SK-N-DZ (cell line): ENCODE measurements at places on chromosomes 4 and X.

- DNase-seq = no peak
Measured at GRCh38 chrX:11585174-11585573, 80.5 kb downstream of the ARHGAP6 start.

GRCh38 chr4:61666244-61666643, 466.1 kb downstream of the ADGRL3 start:
- no peak for DNase-seq

GRCh38 chr4:76278583-76278982, 27.1 kb downstream of the FAM47E start:
- DNase-seq = no peak

DNA sequence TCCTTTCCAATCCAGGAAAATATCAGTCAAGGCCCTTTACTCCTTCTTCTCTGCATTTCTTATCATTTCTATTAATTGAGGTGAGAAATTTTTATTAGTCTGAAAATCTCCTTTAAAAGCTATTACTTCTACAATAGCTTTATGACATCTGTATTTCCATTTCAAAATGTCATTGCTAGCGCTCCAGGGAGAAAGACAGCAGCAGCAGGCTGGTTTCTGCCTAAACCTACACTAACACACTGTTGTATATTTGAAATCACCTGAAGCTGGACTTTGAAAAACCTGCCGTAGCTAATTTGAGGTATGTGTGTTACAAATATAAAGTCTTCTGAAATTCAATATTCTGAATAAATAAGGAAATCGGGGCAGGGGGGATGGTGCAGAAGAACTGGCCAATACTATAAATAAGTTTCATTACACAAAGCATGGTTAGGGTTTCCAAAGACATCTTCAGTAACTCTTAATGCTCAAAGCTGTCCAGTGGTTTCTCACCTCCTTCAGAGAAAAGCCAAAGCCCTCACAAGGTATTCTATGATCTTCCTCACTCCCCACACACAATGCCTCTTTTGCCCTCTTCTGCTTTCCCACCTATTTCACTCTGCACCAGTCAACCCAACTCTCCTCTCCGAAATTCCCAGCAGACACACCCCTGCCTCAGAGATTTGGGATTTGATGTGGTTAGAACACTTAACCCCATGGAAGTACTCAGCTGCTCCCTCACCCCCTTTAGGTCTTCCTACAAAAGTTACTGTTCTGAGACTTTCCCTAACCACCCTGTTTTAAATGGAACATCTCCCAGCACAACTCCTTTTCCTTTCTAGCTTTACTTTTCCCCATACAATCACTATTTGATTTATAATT, 122.7 kb downstream of the PPP3CA start:
- DNase-seq = no peak

DNA sequence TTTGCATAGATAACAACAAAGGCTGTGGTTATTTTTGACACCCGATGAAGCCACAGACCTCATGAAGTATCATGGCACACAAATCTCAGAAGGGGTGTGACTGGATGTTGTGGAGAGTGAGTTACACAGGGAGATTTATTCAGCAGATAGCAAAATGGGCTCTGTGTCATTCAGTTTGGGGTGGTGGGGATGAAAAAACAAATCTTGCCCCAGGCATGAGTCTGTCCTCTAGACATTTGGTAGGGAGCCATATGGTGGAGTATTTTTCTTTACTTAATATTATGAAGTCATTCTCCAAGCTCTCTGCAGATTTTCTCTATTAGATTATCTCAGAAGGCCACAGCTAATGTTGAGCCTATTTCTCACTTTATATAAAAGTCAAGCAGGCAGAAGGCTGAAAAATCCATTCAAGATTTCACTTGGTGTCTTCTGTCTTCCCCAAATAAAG, 277.1 kb upstream of the TENM3 start:
- no peak for DNase-seq

GRCh38 chr4:173169178-173169427, 492 bp downstream of the GALNT7 start:
- DNase-seq = no peak

DNA sequence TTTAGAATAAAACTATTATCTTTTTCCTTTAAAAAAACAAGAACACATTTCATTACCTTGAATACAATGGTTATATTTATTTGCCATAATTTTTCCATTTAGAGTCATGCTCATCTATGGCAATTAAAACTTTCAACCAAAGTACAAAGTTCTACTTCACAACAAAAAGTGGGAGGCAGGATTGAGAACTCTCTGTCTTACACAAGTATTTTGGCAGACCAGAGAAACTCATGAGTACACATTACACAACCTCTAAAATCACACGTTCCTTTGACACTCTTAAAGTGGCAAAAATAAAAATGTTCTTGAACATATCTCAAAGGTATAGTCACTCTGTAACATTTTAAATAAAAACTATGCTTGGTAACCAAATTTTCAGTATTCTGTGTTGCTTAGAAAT, 213.4 kb downstream of the IL15 start:
- no peak for DNase-seq

DNA sequence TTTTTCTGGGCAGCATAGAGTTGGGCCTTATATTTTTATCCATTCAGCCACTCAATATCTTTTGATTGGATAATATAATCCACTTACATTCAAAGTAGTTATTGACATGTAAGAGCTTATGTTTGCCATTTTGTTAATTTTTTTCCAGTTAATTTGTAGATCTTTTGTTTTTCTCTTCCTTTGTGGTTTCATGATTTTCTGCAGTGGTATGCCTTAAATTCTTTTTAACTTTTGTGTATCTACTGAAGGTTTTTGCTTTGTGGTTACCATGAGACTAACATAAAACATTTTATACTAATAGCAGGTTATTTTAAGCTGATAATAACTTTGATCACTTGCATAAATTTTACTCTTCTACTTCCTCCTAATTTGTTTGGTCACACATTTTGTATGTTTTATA, 140.8 kb upstream of the GATB start:
- DNase-seq = no peak

DNA sequence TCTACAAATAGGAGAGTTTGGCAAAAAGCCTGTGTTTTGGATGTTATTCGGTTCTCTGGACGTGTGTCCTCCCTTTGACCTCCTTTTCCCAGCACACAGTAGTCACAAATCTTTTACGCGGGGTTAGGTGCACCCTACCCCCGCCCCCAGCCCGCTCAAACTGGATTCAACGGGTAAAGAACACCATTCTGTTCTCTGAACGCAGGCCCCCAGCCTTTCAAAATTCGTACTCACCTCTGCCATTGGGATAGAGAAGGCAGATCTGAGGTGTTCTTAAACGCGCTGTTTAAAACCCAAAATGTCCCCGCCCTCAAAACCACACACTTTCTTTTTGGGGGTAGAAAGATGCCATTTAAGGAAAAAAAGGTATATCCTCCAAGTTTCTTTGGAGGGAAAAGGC, 2.7 kb downstream of the LEF1 start:
- no peak for DNase-seq

GRCh38 chrX:96703816-96704215, 19.2 kb downstream of the DIAPH2 start:
- no peak for DNase-seq

GRCh38 chrX:37752936-37753335, 26.9 kb upstream of the CYBB start:
- DNase-seq = no peak

DNA sequence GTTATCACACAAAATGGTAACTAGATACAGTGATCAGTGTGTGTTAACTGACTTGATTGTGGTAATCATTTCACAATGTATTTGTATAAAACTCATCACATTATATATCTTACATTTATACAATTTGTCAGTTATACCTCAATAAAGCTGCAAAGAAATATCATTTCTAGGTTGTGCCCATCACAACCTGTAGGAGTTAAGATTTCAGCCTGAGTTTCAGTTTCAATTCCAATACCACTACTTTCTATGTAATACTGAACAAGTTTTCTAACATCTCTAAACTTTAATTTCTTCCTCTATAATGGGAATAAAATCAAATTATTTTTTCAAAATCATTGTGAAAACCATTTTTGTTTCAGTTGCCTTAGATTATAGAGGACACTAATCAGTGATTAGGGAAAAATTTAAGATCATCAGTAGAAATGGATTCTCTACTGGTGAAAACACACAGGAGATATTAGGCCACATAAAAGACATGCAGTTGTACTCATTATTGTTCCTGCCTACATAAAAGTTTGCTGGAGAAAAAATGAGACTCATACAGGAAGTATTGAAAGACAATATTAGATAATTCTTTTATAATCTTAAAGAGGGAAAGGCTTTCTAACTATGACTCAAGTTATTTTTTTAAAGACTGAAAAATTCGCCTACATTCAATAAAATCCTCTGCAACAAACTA, 18.4 kb upstream of the TBC1D1 start:
- DNase-seq = no peak

GRCh38 chr4:67770422-67770821, 16.2 kb upstream of the GNRHR start:
- no peak for DNase-seq

- no peak for DNase-seq
Measured at GRCh38 chr4:8225706-8226443, 26.8 kb downstream of the SH3TC1 start.

GRCh38 chr4:1715002-1715758, 3.1 kb upstream of the SLBP start:
- DNase-seq = no peak

GRCh38 chr4:113682730-113683537, 78.6 kb downstream of the CAMK2D start:
- DNase-seq = no peak

DNA sequence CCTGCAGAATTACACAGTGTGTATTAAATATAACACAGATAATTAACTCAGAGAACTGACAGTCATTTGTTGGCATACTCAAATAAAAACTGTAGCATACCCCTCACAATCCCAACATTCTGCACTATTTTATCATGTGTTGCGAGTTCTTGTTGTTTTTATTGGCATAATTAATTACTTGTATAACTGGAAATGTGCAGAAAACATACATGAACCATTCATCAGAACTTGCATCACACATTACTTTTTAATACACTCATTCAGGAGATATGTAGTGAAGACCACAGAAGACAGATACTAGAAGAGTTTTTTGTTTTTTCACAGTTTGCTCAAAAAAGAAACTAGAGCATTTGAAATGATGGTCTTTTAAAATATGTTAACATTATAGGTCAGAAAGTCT, 74.6 kb upstream of the NEIL3 start:
- DNase-seq = no peak

- no peak for DNase-seq
Measured at GRCh38 chr4:138078751-138079520, 163.2 kb downstream of the SLC7A11 start.

- DNase-seq = no peak
Measured at GRCh38 chr4:16707874-16708273, 190.6 kb downstream of the LDB2 start.

DNA sequence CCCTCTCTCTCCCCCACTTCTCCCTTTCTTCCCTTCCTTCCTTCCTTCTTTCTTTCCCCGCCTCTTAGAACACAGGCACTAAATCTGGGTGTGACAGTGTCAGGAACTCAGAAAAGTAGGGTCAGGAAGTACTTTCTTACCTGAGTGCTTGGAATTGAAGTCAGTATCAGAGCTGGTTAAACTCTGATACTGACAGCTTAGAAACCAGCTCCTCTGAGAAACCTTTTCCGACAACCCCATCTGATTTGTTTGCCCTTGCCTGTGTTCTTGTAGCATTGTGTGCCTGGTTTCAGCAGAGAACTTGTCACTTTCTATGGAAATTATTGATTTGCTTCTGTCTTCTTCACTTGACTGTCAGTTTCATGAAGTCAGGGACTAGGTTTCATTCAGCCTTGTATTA, 113.9 kb downstream of the AASDH start:
- no peak for DNase-seq

DNA sequence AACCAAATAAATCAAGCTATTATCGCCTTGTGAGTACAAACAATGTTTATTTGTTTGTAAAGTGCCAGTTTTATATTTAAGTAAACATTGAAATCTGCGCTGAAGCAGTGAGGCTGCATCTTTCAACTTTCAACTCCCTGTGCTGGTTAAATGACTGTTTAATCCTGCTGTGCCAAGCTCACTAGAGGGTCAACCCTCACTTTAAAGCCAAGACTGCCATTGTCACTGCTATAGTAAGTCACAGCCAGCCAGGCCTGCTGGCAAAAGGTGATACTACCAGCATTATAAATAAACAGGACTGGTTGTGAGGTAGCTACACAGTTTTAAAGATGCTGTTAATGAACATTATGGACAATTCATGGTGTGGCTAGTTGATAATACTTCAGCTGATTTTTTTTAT, 34.6 kb downstream of the EFHC2 start:
- DNase-seq = no peak

- no peak for DNase-seq
Measured at GRCh38 chr4:110154582-110154981, 43.8 kb downstream of the ELOVL6 start.

DNA sequence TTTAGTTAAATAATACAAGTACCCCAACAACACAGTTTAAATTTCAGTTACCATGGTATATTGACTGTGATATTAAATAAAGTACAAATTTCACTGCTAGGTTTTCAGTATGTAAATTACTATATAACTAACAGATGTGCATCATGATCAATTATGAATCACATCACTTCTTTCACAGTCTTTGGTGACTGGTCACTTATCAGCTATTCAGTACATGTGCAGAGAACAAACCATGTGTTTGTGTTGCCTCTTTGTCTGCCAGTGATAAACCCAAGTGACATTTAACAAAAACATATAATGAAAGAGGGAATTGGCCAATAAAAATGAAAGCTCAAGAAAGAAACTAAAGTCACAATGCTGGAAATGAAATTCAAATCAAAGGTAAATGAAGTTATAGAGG, 249.3 kb downstream of the CHIC1 start:
- DNase-seq = no peak

GRCh38 chr4:154591890-154592289, 1.3 kb upstream of the FGA start:
- DNase-seq = no peak

DNA sequence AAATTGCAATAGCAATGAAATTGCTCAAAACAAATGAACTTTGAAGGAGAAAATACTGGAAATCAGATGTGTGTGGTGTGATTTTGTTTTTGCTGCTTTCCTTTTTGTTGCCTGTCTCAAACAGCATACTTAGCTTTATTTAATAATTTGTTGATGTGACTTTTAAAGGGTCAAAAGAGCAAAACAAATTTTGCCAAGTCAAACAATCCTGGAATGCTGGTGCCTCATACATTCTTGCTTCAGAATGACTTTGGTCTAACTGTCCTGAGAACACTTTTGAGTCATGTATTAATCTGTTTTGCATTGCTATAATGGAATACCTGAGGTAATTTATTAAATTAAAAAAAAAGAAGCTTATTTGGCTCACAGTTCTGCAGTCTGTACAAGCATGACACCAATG, 3.4 kb downstream of the PF4V1 start:
- no peak for DNase-seq

GRCh38 chrX:50865311-50865710, 45.2 kb upstream of the BMP15 start:
- no peak for DNase-seq

GRCh38 chr4:139556071-139556723, at the start of gene SETD7:
Gene SETD7 (minus strand): TSS chr4:139556219. CDS start chr4:139556137, 82 bp downstream.
- DNase-seq = peak; percentile 80

- DNase-seq = peak; percentile 4
Measured at GRCh38 chr4:122826079-122826527, 528 bp upstream of the FGF2 start.
